ENCODE measurements at places on chromosomes 3 and 15.

GRCh38 chr3:94614192-94614591 is 551.3 kb downstream of the NSUN3 start:
- no peak for DNase-seq

- DNase-seq, result no peak
Observed at GRCh38 chr3:122825460-122825859, 30.6 kb downstream of the SLC49A4 start.

GRCh38 chr15:84669726-84670125 is 11.7 kb upstream of the NMB start:
- peak; percentile 66 for DNase-seq

DNA sequence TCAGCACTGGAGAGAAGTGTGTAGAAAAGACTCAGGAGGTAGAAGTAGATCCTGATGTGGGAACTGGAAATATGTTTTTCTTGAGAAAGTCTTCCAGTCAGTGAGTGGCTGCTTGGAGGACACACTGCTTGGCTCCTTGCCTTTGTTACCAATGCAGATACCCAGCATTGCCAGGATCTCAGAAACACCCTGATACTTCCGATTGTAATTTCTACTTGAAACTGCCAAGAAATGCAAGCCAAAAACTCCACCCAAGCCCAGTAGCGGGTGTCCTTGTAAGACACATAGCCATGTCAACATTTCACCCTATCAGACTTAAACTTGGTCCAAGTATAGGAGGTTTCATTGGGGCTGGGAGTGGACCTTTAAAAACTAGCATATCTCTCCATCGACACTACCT is 141.8 kb downstream of the ALDH1A2 start:
- DNase-seq, result no peak

DNA sequence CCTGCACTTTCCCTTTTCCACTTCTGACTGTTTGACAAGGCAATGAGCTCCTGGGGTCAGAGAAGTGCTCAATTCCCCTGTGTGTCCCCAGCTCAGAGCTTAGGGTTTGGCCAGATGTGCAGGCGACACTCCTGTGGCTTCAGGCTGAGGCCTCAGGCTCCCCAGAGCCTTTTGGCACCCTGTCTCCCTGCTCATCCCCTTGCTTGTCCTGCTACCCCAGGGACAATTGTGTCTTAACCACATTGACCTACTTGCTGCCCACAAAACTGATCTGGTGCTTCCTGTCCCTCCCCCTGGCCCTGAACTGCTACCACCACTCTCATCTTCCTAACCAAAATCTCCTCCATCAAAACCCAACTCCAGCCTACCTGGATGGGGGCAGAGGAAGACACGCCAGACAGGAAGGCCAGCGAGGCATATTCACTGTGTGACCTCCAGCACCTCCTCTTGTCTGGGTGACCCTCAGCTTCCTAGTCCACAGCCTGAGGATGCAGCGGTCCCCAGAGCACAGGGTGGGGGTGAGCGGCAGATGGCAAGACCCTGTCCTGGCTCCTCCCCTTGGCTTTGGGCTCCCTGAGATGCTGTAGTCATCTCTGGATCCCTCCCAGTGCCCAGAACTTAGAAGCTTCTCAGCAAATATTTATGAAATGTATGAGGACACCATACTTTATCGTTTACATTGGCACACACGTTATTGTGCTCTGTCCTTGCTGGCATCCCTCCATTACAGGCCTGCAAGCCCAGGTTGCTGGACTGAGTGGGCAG is 98.9 kb upstream of the SLC6A6 start:
- peak; percentile 5 for DNase-seq

- no peak for DNase-seq
Observed at GRCh38 chr3:123258359-123258758, 56.6 kb downstream of the SEC22A start.

DNA sequence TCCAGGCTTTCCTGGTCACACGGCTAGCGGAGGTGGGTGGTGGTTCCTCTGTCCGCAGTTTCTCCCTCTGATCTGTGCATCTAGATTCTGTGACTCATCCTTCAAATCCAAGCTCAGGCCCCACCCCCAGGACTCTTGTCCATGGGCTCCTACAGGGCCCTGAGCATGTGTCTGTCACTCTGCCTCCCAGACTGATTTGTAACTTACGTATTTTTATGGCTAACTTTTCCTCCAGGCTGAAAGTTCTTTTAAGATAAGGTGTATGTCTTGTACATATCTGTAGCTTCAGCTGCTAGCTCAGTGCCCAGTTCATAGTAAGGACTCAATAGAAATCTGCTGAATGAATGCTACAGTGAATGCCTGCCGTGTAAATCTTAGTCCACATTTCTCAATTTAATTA is 8.0 kb downstream of the ESYT3 start:
- peak; percentile 61 for DNase-seq

- DNase-seq, result peak; percentile 15
Observed at GRCh38 chr3:169575381-169575780, 88.1 kb downstream of the MECOM start.

DNA sequence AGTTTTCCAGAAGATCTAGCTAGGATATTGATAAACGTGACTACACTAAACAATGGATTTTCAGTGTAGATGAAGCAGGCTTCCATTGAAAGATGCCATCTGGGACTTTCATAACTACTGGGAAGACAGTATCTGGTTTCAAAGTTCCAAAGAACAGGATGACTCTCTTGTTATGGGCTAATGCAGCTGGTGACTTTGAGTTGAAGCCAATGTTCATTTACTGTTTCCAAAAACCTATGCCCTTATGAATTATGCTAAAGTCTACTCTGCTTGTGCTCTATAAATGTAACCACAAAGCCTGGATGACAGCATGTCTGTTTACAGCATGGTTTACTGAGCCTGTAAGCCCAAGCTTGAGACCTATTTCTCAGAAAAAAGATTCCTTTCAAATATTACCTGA is 245.4 kb downstream of the GBE1 start:
- DNase-seq, result no peak

- DNase-seq, result no peak
Observed at GRCh38 chr3:184455991-184456390, 76.1 kb downstream of the CHRD start.

GRCh38 chr3:51379301-51379700 is 5.8 kb upstream of the MANF start:
- no peak for DNase-seq

DNA sequence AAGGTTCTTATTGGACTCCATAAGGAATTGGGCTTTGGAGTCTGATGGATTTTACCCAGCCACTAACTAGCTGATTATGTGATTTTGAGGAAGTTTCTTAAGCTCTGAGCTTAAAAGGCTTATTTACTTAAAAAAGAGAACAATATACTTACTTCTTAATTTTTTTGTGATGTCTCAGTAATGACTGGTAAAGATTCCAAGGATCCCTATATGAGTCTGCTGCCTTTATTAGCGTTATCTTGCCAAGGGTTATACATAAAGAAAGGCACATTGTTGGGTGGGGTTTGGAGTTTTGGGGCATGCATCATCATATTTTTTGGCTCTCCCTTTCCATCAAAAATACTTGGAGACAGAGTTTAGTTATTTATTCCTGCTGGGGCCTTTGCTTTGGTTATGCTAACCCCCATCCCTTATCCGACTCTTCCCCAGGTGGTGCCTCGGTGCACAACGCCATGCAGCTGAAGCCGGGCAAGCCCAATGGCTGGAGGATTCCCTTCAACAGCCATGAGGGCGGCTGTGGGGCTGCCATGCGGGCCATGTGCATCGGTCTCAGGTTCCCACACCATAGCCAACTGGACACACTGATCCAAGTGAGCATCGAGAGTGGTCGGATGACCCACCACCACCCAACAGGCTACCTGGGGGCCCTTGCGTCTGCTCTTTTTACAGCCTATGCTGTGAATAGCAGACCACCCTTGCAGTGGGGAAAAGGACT is 6.7 kb downstream of the ADPRH start:
- peak; percentile 46 for DNase-seq

- no peak for DNase-seq
Observed at GRCh38 chr3:118801899-118802298, 232.7 kb downstream of the IGSF11 start.

GRCh38 chr3:144502402-144502801 is 530.8 kb downstream of the DIPK2A start:
- DNase-seq, result no peak

DNA sequence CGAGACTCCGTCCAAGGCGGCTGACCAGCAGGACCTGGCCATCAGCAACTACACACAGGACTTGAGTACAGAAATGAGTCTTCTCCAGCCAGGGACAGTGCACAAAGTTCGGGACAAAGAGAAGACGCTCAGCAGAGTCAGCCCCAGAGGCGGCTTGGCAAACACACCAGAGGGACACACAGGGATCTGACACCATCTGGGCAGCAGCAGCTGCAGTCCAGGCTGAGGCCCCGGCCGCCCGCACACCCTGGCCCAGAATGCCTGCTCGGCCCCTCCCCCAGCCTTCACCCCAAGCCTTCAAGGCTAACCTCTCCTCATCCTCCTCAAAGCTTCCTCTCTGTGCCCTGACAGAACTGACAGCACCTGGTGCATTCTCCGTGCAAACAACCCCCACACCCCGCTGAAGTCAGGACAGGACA is 61.1 kb downstream of the XXYLT1 start:
- DNase-seq, result no peak

DNA sequence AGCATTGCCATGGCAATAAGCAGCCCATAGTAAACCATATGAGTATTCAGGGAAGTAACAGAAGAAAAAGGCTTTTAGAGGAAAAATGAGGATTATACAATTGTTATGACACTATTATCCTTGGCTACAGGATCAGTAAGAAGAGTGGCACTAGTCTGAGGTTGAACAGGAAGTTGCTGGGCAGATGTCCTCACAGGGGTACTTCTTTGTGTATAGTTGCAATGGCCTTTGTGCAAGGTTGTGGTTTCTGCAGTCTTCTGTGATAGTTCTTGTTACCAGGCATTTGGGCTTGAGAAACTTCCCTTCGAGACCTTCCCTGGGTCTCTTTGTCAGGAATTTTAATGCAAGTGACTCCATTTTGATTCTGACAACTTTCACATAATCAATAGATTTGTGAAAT is 100.6 kb upstream of the ATP11B start:
- DNase-seq, result no peak

GRCh38 chr15:90037511-90037860 is 36.4 kb downstream of the ZNF710 start:
- peak; percentile 30 for DNase-seq

GRCh38 chr3:128217702-128218547 is 64.6 kb downstream of the EEFSEC start:
- peak; percentile 46 for DNase-seq

- DNase-seq, result no peak
Observed at GRCh38 chr3:40229963-40230362, 79.5 kb upstream of the EIF1B start.

- DNase-seq, result peak; percentile 54
Observed at GRCh38 chr3:183381179-183381578, 47.2 kb downstream of the MCF2L2 start.

DNA sequence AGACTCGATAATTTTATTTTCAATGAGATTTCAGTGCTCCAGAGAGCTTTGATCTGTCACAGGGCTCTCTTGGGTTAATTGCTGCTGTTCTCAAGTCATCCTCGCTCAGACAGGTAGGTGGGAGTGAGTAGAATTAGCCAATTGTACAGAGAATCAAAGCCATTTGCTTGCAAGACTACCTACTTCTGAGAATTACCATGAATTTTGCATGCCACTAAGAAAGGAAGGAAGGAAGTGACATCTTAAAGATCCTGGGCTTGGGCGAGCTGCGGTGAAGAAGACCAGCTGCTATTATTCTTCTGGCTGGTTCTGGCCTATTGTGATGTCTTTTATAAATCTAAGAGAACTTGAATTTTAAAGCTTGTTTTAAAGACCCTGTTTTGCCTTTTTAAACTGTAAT is 154.1 kb upstream of the LPP start:
- no peak for DNase-seq

- DNase-seq, result no peak
Observed at GRCh38 chr3:112875561-112875960, 28.9 kb upstream of the CD200R1L start.

DNA sequence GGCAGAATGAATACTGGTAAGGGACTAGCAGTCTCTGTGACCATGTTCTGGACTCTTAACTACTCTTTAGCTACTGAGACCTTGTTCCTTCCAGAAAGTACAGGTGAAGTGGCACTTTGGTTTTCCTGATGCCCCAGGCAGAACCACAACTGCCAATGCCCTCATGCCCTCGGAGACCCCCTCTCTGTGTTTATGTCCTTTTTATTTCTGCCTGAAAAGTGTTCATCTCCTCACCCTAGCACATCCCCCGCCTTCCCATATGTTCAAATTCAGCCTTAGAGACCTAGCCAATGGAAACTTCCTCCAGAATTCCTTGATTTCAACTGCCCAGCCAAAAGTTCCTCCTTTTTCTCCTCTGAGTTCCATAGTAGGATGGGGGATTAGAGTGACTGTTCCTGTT is 23.3 kb upstream of the RASGRF1 start:
- no peak for DNase-seq

DNA sequence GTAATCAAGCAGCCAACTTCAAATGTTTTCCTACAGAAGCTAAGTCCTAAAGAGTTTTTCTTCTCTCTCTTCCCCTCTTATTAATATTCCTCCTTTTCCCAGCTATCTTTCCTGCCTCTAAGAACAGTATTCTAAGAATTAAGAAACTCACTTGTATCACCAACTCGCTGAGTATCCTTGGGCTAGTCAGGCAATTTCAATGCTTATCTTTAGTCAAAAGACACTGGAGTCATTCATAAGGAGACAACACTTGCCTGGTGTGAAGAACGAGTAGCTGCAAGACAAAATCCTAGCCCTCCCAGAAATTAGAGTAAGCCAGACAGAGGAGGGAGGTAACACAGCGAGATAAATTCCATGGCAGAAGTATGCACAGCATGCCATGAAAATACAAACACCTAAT is 10.7 kb downstream of the VGLL4 start:
- no peak for DNase-seq

GRCh38 chr3:59046839-59047238 is 3.0 kb downstream of the CFAP20DC start:
- DNase-seq, result no peak

GRCh38 chr3:120550546-120550945 is 45.6 kb upstream of the NDUFB4 start:
- peak; percentile 51 for DNase-seq

- no peak for DNase-seq
Observed at GRCh38 chr3:86056962-86057361, 934.0 kb downstream of the VGLL3 start.

DNA sequence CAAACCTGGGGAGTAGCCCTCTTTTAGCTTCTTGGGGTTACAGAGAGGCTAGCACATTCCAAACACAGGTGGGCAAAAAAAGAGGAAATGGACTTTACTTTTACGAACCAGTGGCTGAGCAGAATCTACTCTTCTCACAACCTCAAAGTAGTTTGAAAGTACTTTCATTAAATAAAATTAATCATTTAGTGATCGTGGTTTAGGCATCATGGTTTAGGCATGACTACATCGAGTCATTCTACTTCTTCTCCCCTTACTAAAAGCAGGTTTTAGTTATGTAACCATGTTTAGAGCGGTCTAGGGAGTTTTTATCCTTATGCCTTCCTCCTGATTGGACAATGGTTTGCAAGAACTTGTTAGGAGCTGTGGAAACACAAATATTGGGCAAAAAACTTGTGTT is 2.5 kb upstream of the GREM1 start:
- DNase-seq, result peak; percentile 81

DNA sequence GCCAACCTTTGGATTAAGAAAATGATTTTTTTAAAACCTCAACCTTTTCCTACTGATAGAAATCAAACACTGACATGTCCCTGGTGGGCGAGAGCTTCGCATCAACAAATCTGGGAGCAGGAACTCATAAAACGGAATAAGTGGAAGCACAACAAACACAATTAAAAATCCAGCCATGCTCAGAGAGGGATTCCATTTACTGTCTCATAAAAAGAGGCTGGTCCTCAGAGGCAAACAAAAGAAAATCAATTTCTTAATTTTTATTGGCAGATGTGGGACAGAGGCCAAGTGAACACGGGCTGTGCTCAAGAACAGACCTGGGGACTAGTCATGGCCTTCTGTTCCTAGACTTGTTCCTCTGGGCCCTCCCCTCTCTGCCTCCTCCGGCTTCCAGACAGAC is 214.5 kb downstream of the NTRK3 start:
- DNase-seq, result no peak
